ENCODE measurements at places on chromosomes 1 and 21.
A peak's percentile ranks its signal among the peaks of the same experiment; 100 is the strongest.

DNA sequence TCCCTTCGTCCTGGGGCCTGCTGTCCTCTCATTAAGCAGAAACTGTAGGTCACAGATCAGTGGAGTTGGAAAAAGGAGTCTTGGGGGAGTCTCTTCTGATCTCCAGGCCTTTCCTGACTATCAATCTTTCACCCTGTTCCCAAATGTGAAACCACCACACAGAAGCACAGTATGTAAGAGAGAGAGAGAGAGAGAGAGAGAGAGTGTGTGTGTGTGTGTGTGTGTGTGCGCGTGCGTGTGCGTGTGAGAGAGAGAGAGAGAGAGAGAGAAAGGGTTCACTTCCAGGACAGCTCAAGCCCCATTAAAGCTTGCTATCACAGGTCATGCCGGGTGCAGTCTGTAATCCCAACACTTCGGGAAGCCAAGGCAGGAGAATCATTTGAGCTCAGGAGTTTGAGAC lies 1.5 kb upstream of the TTC24 start:
- DNase-seq, result no peak

DNA sequence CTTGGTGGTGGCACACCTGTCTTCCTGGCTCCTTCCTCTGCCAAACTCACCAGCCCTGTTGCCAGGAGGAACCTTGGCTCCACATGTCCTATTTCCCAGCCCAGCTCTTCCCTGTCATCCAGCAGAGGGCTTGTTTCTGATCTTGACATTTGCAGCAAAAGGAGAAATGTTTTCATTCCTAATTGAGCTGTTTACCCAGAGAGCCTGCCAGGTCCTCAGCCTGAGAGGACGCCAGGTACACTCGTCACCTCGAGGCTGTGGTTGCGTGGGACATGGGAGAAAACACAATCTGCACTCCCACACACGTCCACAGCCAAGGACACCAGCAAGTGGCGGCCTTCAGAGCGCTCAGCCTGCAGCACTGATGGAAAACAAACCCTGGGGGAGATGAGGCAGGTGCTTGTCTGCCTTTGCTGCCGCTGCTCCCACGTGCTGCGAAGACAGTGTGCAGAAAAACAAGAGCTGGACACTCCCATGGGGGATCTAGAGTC lies 132.8 kb upstream of the CD34 start:
- DNase-seq, result no peak

- DNase-seq, result no peak
Measured at GRCh38 chr1:108584428-108584856, 24.5 kb downstream of the EEIG2 start.

- DNase-seq, result no peak
Measured at GRCh38 chr21:42279341-42279871, 35.8 kb downstream of the TFF3 start.

- DNase-seq, result no peak
Measured at GRCh38 chr1:53718443-53718842, 20.5 kb downstream of the GLIS1 start.

GRCh38 chr1:4118746-4119515 lies 218.9 kb upstream of the C1orf174 start:
- DNase-seq, result no peak

DNA sequence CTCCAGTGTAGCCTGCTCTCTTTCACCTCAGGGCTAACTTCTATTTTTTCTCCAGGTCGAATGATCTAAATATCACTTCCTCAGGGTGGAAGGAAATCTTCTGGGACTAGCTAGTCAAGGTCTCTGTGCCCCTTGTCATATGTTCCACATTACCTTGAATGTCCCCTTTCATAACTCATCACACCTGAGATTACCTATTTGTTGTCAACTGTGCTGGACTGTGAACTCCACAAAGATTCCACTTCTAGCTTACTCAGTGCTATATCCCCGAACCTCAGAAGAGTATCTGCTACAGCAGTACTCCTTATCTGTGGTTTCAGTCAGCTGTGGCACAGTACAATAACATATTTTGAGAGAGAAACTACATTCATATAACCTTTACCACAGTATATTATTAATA lies 14.6 kb upstream of the SYNJ1 start:
- no peak for DNase-seq

GRCh38 chr1:31511848-31512615 lies 64.3 kb upstream of the TINAGL1 start:
- no peak for DNase-seq

- peak; percentile 42 for DNase-seq
Measured at GRCh38 chr1:92961896-92962752, 862 bp upstream of the DIPK1A start.

GRCh38 chr1:73593804-73594203 lies 604.2 kb downstream of the LRRIQ3 start:
- DNase-seq, result peak; percentile 9

GRCh38 chr1:79355090-79355489 lies 348.6 kb upstream of the ADGRL4 start:
- no peak for DNase-seq

- no peak for DNase-seq
Measured at GRCh38 chr1:75796376-75797272, at the start of gene MSH4. TSS of gene MSH4 (plus strand) at chr1:75796882. CDS start at chr1:75796986, 104 bp downstream.

- no peak for DNase-seq
Measured at GRCh38 chr1:41492341-41492848, 7.9 kb upstream of the EDN2 start.

DNA sequence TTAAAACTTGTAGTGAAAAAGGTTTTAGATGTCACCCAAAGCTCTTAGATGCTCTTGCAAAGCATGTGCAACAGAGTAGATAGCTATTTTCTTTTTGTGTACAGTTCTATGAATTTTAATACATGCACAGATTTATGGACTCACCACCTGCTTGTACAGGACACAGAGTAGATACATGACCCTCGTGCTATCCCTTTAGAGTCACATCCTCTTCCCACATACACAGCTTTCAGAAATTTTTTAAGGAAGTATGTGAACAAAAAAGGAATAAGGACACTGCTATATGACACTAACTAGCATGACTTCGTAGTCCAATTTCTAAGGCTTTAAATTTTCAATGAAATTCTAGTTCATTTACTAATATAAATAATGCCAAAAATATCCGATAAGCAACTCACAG lies 60.9 kb downstream of the ABL2 start:
- no peak for DNase-seq

- DNase-seq, result no peak
Measured at GRCh38 chr1:23957096-23957495, 2.5 kb upstream of the PNRC2 start.

- no peak for DNase-seq
Measured at GRCh38 chr1:102085896-102086295, 89.2 kb upstream of the OLFM3 start.

DNA sequence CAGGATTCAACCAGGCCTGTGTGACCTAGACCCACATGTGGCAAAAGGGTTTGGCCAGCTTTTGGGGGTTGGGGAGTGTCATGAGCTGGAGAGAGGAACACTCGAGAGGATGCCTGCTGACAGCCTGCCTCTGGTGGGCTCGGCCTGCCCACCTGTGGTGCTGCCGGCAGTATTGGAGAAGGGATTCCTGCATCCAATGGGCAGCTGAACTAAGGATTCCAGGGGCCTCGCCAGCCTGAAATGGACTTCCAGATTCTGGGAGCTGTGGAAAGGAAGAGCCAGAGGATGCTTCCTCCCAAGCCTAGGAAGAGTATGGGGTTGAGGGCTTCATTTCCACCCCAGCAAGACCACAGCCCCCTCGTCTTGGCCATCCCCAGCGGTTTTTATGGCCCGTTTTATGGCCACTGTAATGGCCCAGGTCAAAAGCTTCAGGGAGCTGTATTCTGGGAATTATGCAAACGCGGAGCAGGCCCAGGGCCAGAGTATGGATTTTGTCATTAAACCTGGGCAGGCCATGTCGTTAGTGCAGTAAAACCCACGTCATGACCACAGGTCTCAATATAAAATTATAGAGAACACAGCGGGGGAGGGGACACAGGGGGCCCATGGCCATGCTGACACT lies 63.6 kb downstream of the TMEM53 start:
- no peak for DNase-seq

DNA sequence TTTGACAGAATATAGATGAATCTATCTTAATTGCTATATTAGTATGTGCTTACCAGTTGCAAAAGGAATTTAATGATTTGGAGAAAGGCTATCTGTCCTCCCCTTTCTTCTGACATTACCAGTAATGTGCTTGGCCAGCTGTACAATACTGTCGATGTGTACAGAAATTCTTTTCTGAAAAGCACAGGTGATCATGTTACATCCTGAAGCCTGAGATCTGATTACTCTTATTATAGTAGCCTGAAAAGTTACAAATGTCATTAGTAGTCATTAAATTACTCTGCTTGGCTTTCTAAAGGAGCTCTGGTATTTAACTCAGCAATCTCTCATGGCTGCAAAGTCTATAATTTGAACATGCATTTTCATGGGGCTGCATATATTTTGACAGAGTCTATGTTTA lies 209.8 kb downstream of the PTPRC start:
- no peak for DNase-seq

Measured in urothelium cell line (cell line).